Breast epithelium (tissue), 4 donors: ENCODE measurements at places on chromosomes 4 and X. TPM values are rescaled to one million over a fixed set of nuclear protein-coding genes. Genes with fewer than 3 reads are reported as not detected.

Gene DGKK
- total RNA-seq, result not detected

Gene DUX4
- total RNA-seq, result not detected

DNA sequence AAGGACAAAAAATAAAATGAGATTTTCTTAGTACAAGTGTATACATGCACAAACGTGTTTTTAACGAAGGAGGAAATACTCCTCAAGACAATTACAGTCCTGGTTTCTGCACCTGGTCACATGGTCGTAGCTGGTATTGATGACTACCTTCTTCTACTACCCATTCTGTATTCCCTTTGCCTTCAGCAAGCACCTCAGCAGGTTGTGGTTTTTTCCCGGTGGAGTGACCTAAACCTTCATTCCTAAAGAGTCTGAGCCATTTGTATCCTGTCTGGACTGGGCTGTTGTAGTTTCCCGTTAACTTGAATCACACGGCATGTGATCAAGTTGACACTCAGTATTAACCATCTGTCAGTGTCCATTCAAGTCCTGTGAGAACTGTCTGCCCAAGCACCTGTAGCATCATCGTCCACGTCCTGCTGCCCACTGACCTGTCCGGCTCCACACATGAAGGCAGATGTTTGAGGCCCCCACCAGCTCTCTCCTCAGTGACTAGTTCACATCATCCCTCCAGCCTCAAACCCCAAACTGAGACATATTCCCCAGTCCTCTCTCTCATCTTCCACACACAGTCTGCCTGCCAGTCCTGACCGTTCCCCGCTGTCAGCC is 31.1 kb upstream of the TBC1D14 start:
- no peak for DNase-seq

- no peak for DNase-seq
Observed at GRCh38 chrX:18961686-18962085, 22.2 kb downstream of the PHKA2 start.

GRCh38 chr4:103158760-103159159 is 39.4 kb downstream of the CENPE start:
- DNase-seq, result no peak

- DNase-seq, result no peak
Observed at GRCh38 chr4:79831119-79831528, 241.9 kb downstream of the ANTXR2 start.

DNA sequence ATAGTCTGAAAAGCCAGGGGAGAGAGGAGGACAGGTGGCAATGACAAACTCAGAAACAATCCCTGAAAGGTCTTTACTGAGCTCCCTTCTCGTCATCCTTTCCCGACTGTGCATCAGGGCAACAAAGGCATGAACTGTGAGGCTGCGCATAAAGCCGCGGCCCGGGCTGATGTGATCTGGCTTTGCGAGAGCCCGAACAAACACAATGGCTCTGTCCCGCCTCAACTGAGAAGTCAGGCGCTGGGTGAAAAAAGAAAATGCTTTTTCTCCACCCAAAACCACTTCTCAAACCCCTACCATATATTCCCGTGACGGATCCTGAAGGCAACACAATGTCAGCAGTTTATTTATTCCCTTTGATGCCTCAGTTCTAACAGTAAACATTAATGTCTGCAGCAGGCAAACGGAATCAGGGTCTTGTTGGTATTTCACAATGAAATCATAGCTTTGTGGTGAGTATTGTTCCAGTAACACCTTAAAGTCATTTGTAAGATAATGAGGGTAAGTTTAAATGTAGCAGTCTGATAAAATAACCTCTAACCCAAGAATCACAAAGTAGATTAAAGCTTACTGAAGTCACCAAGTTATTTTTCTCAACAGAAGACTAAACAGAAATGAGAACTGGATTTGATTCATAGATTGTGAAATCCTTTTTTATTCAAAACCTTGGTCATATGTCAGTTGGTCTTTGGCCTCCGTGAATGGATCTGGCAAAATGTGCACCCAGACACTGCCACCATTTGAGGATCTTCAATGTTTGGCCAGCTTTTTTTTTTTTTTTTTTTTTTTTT is 67.4 kb downstream of the APBB2 start:
- no peak for DNase-seq
